A549 treated with RU486 at 1 μM for 4 hours (cell line): ENCODE measurements at places on chromosomes 6 and 20. TPM values are rescaled to one million over a fixed set of nuclear protein-coding genes. Genes with fewer than 3 reads are reported as not detected.

Gene PEX3
- total RNA-seq = 9.6 to 13.2 TPM (median 11.4 TPM) in 5 replicates

Gene CCN6
- total RNA-seq = not detected in 5 replicates

Gene LY6G6C
- total RNA-seq = 0.20 TPM in 1 of 5 replicates, not detected in the others

Gene PGC
- not detected in 5 replicates for total RNA-seq

Gene FANCE
- total RNA-seq = 2.2 to 3.2 TPM (median 2.9 TPM) in 5 replicates

Gene CARMIL1
- total RNA-seq = 7.1 to 8.5 TPM (median 7.4 TPM) in 5 replicates

Gene CST4
- not detected in 5 replicates for total RNA-seq

Gene PI3
- 2.2 to 3.6 TPM (median 3.5 TPM) in 5 replicates for total RNA-seq

Gene NQO2
- 64.9 to 96.9 TPM (median 83.1 TPM) in 5 replicates for total RNA-seq

Gene CLVS2
- total RNA-seq = 0.05 to 0.13 TPM (median 0.11 TPM) in 4 of 5 replicates, not detected in the other

Gene LY6G6D
- not detected in 5 replicates for total RNA-seq

Gene SCRT2
- total RNA-seq = not detected in 5 replicates

Gene LGSN
- total RNA-seq = 2.7 to 3.8 TPM (median 3.2 TPM) in 5 replicates
